ENCODE measurements at places on chromosomes 3 and 15. TPM values are rescaled to one million over a fixed set of nuclear protein-coding genes. Genes with fewer than 3 reads are reported as not detected.

PLCB2 gene
- polyA plus RNA-seq, result 1.6 TPM

MRAS gene
- 9.4 TPM for polyA plus RNA-seq

GRCh38 chr15:74809956-74810355, 2.7 kb upstream of the LMAN1L start:
- DNase-seq, result no peak

GPR62 gene
- polyA plus RNA-seq, result 0.04 TPM

DNA sequence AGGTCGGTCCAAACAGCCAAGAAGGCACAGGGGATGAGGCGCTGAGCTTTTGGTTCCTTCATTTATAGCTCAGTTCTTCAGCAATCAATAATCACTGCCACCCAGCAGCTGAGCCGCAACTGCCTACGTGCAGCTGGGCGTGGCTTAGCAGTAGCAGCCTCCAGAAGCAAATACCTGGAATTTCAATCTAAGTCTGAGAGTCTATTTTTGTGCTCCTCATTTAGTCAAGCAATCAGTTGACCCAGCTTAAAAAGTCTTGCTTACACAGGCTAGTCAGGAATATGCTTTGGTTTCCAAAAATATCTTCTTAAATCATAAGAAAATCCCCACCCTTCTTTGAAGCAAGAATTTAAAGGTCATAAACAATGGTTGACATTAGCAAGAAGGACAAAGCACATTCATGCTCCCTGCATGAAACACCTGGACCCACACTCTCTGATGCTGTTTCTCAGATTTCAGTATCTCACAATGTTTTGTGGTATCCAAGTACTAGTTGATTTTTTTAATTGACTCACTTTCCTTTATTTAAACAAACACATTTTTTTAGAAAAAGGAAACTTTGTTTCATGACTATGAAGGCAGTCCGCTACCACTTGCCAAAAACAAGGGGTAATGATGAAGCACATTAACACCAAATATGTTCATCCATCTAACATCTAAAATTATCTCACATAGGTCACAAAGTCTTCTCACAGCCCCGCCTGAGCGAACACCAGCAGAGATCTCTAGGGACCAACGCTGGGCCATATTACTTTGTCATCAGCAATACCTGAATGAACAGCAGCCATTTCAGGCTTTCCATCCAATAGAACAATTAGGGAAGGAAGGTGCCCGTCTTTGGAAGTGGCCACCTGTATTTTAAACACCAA, 106.1 kb downstream of the OXNAD1 start:
- no peak for DNase-seq

- DNase-seq, result no peak
These were observed 110.2 kb downstream of the CMSS1 start for GRCh38 chr3:99927671-99928457.

DNA sequence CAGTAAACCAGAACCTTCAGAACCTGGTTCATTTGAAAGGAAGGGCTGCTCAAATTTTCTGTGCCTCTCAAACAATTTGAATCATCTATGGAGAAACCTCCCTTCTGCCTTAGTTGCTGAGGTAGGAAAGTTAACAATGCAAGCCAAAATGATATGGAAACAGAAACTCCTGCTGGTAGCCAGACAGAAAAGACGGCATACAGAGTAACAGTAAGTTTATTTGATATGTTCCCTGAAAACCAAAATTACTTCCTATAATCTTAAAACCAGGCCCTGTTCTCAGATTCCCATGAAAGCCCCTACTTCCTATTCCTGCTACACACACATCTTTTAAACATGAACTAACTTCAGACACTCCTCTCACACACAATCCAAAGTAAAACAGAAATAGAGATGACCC, 86.2 kb downstream of the TBC1D5 start:
- no peak for DNase-seq

- DNase-seq, result peak; percentile 51
These were observed 61.2 kb upstream of the ICE2 start for GRCh38 chr15:60540002-60540651.

- no peak for DNase-seq
These were observed 302.2 kb upstream of the NR2E3 start for GRCh38 chr15:71508081-71508682.

DNA sequence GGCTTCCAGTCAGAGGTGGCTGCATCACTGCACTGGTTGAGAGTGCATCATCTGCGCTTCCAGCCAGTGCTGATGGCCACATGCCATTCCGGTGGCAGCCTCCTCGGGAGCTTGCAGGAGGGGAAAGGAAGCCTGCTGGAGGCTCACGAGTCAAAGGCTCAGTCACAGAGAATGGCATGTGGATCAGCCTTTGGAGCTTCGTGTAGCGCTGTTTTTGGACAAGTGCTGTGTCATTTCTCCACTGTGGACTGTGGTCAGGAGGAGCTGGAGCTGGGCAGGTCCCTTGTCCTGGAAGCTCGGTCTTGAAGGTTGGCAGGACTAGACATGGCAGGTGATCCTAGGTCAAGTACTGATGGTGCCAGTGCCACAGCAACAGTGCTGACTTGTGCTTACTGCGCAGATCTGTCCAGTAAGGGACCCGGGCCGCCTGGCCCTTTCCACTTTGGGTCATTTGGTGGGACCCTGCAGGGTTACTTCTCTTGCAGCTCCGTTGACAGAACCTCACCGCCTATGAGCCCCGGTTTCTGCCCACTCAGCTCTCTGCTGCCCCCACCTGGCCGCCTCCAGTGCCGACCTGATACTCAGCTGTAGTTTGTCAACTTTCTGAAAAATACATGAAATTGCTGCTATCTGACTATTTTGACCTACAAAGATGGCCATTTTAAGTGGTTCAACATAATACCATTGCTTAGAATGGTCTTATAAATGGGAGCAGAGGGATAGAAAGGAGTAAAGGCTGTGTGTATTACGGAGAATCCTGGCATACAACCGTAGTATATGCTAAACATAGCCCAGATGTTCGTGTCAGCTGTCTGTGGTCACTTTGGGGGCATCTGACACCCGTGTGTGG, 27.6 kb upstream of the TRPM1 start:
- DNase-seq, result peak; percentile 78

GRCh38 chr15:57591822-57592367, at the start of gene MYZAP:
Gene MYZAP, plus strand, starts transcription at chr15:57591904. Its CDS starts 131 bp downstream, at chr15:57592035.
- DNase-seq, result peak; percentile 51

DNA sequence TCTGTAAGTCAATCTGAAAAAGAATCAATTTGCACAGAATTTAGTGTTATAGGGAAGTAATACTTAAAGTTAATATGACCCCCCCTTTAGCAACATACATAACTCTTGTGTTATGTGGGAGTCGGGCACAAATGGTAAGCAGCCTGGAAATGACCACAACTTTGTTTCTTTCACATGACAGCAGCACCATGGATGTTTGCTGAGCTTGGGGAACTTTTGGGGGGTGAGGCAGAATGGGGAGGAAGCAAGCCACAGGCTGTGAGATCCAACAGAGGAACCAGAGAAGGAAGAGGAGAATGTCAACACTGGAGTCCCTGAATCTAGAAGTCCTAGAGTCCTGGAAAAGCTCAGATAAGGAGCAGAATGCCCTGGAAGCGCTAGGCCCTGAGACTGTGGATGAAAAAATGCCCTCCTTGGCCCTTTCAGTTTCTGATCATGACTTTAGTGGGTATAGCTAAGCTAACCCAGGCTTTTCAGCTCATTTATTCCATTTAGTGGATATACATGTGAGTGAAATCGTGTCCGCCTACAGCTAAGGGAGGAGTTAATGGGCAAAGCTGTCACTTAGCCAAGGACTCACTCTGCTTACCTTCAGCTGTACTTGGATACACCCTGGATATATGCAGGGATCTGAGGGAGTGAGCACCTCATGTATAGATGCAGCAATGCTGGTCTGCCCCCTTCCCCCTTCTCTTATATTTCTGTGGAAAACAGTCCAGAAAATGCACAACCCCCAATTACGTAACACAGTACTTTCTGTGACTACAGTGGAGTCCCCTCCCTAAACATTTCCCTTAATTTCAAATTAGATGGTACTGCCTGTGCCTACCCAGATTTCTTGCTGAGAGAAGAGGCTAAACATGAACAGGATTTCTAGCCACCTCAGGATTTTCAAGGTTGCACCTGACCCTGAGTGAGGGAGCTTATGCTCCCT, 39.1 kb downstream of the CFAP91 start:
- DNase-seq, result no peak

Data from endothelial cell of umbilical vein (primary cell).